ENCODE measurements at places on chromosomes 2 and 18.

DNA sequence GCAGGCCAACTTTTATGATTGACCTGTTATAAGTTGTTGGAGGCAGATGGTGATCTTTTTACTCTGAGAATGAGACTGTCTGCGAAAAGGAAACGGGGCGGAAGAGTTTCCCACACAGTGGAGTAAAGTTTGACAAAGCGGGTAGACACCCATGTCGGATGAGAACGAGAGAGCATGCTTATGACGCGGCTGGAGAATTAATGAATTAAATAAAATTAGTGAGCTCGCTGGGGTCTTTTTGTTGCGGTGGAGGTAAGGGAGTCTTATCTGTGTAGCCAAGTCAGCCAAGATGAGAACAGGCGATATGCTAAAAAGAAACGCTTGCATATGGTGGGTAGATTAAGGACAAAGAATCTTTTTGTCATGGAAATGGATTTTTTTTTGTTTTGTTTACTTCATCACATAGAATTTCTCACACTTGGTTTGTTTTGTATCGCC is 1.8 kb downstream of the SALL3 start:
- no peak for DNase-seq

GRCh38 chr2:32915694-32916093 is 31.1 kb upstream of the LTBP1 start:
- no peak for DNase-seq

GRCh38 chr18:11504962-11505361 is 104.4 kb upstream of the SLC35G4 start:
- no peak for DNase-seq

DNA sequence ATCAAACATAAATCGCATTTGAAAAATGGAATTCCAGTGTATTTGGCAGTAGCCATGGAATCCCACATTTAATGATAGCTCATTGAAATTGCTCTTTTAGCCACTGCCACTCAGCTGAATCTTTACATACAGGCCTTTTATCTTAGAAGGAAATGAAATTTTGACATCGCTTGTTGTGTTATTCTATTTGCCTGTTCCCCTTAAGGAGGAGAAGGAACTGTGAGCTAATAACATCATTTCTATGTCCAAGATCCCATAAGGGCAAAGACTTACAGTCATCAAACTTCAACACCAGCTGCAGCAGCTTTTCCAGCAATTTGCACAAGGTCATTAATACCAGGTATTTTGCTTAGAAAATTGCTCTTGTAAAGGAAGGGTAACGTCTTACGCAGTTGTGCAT is 6.0 kb upstream of the PDCL3 start:
- no peak for DNase-seq

DNA sequence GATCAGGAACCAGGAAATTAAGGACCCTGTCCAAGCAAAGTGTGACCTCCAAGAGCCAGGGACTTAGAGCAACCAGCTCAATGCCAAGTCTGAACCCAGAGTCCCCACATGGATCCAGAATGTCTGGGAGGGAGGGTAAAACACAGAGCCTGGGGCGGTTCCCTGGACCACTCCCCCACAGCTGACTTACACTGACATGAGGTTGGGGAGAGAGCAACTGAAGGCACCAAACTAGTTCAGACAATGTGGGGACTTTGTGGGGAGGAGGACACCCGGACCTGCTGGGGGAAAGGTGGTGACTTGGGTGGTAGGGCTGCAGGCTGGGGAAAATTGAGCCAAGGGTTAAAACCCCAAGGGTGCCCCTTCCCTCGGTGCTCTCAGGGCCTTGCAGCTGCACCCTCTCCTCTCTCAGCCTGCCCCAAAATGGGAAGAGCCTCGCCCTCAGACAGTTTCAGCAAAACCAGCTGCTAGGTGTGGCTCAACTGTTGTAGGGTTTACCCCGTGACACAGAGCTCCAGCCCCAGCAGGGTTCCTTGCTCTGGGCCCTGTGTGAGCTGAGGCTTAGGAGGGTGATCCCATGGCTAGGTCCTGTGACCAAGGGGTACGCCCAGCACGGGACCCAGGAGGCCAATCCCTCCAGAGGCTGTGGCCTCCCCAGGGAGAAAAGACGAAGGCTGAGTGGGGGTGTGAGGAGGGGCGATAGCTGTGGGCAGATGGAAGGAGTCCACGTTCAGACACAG is 28.6 kb downstream of the MARCO start:
- no peak for DNase-seq

DNA sequence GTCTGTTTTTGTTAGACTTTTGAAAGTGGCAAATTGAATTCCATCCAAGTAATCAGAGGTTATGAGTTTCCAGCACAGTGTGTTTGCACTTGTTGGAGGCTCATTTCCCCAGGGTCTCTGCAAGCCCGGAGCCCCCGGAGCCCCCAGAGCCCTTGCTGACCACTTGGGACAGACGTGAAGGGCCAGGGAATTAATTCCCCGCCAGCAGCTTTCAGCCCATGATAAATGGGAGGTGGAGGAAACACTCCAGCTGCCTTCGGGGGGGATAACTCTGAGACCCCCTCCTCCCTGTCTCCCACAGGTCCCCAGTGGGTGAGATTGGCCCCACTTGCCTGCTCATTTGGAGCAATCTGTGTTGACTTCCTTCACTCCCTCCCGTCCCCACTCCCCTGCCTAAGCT is 79.2 kb downstream of the KLHL29 start:
- DNase-seq, result no peak

- no peak for DNase-seq
These were observed 108.5 kb upstream of the RND3 start for GRCh38 chr2:150595803-150596470.

DNA sequence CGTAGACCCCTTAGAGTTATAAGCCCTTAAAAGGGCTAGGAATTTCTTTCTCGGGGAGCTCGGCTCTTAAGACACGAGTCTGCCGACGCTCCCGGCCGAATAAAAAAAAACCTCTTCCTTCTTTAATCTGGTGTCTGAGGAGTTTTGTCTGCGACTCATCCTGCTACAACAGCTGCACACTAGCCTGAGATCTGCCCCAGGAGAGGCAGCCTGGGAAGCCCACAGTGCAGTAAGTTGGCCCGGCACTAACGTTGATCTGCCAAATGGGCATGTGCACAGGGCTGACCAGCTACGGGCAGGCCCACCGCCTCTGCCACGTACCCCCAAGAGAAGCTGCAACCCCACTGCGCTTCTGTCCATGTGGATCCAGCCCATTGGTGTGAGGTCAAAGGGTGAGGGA is 8.4 kb upstream of the LIMS2 start:
- no peak for DNase-seq

DNA sequence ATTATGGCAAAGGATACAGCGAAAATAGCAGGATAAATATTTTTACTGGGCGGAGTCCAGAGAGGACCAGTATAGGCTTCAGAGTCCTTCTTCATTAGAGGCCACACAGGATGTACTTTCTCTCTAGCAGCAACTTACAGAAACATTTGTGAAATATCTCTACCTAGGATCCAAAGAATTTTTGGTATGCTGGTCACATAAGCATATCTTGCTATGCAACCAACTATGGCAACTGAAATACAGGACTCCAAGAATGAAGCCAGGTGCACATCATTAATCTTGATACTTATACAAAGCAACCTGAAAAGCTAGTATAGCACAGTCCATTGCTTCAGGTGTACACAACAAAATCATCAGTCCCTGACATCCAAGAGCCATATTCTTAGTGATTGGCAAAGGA is 59.1 kb upstream of the NABP1 start:
- DNase-seq, result no peak

- DNase-seq, result no peak
These were observed 355.2 kb downstream of the GALNT13 start for GRCh38 chr2:154226931-154227330.

DNA sequence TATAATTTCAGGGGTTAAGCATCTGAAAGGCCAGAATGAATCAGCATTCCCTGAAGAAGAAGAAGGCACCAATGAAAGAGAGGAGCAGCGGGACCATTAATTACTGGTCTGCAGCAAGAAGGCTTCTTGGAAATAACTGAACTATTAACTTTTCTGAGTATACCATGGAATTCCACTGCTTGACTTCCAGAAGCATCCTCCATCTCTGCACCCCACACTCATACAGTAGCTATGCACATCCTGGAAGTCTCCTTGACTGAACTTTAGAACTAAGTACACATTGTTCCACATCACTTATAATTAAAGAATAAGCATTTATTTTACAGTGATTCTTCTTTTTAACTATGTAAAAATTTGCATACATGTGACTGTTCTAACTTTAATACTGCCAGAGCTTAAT is 131.5 kb downstream of the PPP1R1C start:
- no peak for DNase-seq

- no peak for DNase-seq
These were observed 12.3 kb upstream of the KCNJ3 start for GRCh38 chr2:154686162-154686561.

DNA sequence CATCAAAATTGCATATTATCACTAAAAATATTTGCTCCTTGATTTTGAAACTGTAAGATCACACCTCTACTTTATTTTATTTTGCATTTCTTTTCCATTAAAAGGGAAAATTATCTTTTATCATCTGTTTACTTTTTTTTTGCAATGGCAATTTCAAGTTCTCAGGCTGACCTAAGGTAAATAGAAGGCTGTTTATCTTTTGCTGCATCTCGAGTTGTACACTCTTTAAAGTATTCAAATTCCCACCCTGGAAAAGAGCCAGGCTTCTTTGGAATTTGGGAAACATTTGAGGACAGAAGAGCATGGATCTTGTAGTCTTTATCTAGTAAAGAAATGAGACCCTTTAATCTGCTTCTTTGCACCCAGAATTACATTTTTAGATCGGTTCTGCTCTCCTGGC is 645.7 kb downstream of the SLC4A3 start:
- no peak for DNase-seq

GRCh38 chr2:112623913-112624777 is 21.6 kb upstream of the SLC20A1 start:
- DNase-seq, result no peak

GRCh38 chr2:20540587-20541293 is 93.9 kb downstream of the RHOB start:
- DNase-seq, result no peak

DNA sequence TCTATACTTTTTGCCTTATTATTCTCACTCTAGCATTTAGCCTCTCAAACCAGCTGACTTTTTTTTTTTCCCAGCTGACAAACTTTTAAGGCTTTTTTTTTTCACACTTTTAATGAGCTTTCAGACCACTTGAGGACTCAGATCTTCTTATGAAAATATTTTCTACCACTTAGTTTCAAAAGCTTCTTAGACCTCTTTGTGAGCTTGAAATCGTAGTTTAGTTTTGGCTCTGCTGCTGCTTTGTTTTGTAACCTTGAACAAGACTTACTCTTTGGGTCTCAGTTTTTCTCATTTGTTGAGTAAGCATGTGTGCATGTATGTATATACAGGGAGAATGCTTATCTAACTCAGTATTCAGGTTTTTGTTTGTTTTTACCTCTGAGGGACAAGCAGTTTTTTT is 3.5 kb downstream of the NBEAL1 start:
- DNase-seq, result no peak

- DNase-seq, result no peak
These were observed 33.7 kb upstream of the WIPF1 start for GRCh38 chr2:174631009-174631981.

- no peak for DNase-seq
These were observed 794 bp upstream of the CHCHD5 start for GRCh38 chr2:112583497-112584133.

GRCh38 chr2:128301021-128301420 is 17.6 kb downstream of the HS6ST1 start:
- no peak for DNase-seq

DNA sequence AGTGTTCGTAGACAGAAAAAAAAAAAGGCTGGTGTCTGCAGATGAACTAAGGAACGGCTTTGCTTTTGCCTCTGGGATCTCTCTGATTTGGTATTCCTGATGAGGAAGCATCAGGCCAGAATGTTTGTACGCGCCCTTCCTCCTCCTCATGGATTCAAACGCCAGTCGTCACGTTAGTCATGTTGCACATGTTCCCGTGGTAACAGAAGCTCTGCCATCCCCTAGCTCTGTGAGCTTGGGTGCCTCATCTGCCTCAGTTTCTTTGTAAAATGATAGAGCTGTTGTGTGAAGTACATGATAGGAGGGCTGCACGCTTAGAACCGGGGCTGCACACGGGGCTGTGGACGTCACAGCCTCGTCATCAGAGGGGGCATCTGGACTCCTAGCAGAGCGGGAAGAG is 47.0 kb downstream of the TSHZ1 start:
- DNase-seq, result no peak

GRCh38 chr2:226131299-226131784 is 668.3 kb downstream of the IRS1 start:
- DNase-seq, result no peak

GRCh38 chr2:105950521-105951383 is 206.0 kb downstream of the NCK2 start:
- DNase-seq, result no peak

GRCh38 chr2:189008555-189009262 is 34.5 kb downstream of the COL3A1 start:
- DNase-seq, result no peak

DNA sequence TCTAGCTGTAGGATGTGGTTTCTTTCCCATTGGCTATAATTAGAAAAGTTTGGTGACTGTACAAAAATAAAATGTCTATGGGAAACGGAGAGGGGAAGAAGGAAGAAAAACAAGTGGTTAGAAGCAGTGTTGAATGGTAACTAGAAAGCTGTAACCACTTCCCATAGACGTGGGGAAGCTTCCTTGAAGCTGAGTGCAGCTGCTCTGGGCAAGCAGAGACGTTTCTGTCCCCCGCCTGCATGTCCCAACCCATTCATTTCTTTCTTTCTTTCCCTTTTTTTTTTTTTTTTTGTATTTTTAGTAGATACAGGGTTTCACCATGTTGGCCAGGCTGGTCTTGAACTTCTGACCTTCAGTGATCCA is 367.8 kb upstream of the HS6ST1 start:
- DNase-seq, result no peak

- DNase-seq, result no peak
These were observed 775 bp downstream of the RNF125 start for GRCh38 chr18:32019251-32019948.

- no peak for DNase-seq
These were observed 75.9 kb upstream of the DYNAP start for GRCh38 chr18:54515149-54515548.

GRCh38 chr2:55761526-55761925 is 67.9 kb upstream of the PNPT1 start:
- DNase-seq, result no peak

DNA sequence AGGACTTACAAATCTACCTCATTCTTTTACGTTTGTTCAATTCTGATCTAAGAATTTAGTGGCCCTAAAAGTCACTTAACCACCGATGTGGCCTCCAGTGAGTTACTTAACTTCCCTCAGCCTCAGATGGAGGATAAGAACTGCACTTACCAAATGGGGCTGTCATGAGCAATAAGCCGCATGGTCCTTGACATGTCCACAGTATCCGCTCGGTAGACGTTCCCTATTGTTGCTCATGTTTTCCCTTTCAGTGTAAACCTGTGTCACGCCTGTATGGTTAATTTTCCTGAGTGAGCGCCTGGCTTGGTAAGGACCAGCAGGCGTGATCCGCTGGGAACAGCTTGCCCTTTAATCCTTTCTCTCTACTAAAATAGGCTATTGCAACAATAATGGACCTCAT is 20.3 kb downstream of the SEC11C start:
- no peak for DNase-seq

Measured in GM19239 (cell line).